ENCODE measurements at places on chromosomes 5 and 9.

DNA sequence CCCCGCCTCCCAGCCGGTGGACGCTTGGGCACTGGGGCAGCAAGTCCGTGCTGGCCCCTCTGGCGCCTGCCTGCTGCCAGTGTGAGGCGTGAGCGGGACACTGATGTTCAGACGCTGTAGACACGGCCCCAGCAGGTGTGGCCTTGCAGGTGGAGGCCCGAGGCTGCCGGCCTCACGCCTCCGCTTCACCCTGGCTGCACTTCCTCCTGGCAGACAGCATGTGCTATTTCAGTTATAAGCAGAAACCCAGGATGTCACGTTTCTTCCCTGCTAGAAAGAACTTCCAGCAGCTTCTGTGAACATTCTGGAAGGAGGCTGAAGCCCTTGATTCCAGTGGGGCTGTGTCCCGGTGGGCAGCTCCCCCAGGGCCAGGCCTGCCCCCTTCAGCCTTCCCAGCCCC, 114.8 kb upstream of the FCN2 start:
- no peak for DNase-seq

- DNase-seq = no peak
Observed at GRCh38 chr9:37301042-37301853, 121.2 kb upstream of the GRHPR start.

DNA sequence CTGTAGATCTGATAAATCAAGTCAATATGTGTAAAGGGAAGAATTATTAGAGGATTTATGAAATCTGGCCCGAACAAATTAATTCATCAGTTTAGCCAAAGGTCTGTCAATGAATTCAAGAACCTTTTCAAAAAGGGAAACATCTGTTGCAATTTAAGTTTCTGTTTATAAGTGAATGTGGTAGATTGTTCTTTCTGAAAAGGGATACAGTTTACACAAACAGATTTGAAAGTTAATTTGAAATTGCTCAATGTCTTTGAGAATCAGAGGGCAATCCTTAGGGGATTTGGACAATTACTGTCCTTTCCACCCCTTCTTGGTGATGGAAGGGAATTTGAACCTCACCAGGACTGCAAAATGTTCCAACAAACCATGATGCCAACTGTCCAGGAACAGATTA, 29.7 kb upstream of the ERCC6L2 start:
- DNase-seq = no peak

- no peak for DNase-seq
Observed at GRCh38 chr5:34932947-34933346, 3.6 kb downstream of the DNAJC21 start.

Data from hematopoietic multipotent progenitor cell treated with erythropoietin and hydrocortisone succinate and interleukin-3 and kit ligand, for 15 days (in vitro differentiated cells).